ENCODE measurements at places on chromosomes 11 and 22. TPM values are rescaled to one million over a fixed set of nuclear protein-coding genes. Genes with fewer than 3 reads are reported as not detected.

TPBGL gene
- not detected for total RNA-seq

MS4A12 gene
- total RNA-seq: not detected

TTLL1 gene
- 1.6 TPM for total RNA-seq

- DNase-seq: no peak
Measured at GRCh38 chr11:43150697-43151096, 161.1 kb upstream of the API5 start.
